Renal pelvis (tissue), 12 donors: ENCODE measurements at places on chromosomes 7 and 10.

DNA sequence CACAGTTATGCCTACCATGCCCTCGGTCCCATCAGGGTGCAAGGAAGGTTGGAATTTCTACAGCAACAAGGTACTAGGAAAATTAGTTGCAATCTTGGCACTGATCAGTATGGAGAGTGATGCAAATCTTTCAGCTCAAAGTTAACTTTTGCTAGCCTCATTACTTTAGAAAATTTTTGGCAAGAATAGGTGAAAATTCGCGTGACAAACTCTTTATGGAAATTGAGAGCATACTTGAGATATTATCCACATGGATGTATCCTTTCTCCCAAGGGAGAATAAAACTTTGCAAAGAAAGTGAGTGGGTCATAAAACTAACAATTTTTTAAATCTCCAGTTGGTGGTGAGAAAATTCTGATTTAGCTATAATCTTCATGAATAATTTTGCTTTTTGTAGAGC is 71.1 kb upstream of the SLC39A12 start:
- no peak for DNase-seq

DNA sequence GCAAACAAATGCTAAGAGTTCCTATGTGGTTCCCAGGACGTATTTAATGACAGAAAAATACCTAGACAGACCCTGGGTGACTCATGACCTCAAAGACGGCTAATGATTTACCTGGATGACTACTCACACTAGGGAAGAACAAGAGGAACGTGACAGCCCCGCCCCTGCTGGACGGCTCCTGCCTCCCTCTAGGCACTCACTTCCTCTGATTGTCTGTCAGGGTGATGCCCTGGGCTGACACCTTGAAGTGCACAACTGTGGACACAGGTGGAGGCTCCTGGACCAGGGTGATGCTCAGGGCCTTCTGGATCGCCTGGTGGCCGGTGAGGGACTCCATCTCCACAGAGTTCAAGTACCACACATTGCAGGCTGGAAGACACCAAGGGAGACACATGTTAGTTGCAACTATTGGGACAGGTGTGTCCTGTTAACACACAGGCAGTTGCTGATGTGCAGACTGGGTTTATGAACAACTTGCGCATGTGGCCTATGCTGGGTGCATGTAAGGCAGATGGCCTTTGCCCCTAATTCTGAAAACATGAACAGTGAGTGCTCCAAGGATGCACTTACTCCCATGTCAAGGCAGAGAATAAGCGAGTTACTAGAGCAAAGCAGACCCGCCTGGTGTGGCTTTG is 298.3 kb downstream of the TNS3 start:
- DNase-seq, result peak; percentile 34

DNA sequence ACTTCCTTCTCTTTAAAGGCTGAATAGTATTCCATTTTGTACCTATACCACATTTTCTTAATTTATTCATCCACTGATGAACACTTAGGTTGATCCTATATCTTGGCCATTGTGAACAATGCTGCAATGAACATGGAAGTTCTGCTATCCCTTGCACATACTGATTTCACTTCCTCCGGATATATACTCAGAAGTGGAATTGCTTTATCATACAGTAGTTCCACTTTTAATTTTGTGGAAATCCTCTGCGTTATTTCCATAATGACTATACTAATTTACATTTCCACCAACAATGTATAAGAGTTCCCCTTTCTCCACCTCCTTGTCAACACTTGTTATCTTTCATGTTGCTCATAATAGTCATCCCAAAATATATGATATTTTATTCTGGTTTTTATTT is 312.6 kb downstream of the PLXDC2 start:
- no peak for DNase-seq

DNA sequence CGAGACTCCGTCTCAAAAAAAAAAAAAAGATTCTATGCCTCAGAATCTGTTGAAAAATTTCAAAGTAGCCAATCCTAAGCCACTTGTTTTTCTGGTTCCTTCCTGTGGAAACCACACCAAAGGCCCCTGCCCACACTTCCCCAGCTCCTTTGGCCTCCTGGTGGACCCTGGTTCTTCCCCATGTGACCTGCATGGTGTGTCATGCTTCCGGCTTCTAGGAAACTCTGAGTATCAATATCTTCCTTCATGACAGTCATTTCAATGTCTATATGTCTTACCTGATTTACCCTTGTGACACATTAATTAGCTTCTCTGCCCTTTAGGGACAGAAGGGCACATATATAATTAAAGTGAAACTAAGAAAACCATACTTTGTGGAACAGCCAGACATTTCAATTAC is 80.4 kb upstream of the GRB10 start:
- no peak for DNase-seq

GRCh38 chr7:94912085-94912484 is 4.7 kb downstream of the PPP1R9A start:
- DNase-seq, result no peak

GRCh38 chr10:131252567-131253276 is 58.8 kb downstream of the TCERG1L start:
- no peak for DNase-seq

- no peak for DNase-seq
Measured at GRCh38 chr10:60130130-60130579, 223.8 kb upstream of the CCDC6 start.

DNA sequence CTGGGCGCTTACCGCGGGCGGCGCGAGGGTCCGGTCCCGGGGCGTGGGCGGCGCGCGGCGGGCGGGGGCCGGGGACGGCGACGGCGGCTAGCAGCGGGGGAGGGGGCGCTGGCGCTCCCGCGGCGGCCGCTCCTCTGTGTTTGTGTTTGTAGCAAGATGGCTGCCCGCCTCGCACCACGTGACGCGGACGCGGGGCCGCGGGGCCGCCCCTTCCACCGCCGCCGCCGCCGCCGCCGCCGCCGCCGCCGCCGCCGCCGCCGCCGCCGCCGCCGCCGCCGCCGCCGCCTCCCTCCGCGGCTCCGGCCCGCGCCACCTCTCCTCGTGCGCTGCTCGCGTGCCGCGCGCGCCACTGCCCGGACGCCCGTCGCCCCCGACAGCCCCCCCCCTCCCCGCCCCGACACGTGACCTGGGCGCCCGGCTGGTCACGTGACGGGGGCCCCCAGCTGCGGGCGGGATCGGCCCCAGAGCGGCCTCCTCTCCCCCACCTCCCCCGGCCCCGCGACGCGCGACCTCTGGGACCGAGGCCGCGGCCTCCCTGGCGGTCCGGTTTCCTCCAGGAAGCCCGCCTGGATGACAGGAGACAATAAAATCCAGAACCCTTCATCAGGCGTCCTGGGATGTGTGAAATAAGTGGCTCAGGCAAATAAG is at the start of gene GIGYF1:
Gene GIGYF1 (minus strand): TSS at position 153 of the 648 bp plus-strand sequence. CDS start 6,012 bp downstream, outside the sequence.
- DNase-seq, result no peak

GRCh38 chr7:7446616-7447015 is 89.1 kb downstream of the COL28A1 start:
- no peak for DNase-seq

DNA sequence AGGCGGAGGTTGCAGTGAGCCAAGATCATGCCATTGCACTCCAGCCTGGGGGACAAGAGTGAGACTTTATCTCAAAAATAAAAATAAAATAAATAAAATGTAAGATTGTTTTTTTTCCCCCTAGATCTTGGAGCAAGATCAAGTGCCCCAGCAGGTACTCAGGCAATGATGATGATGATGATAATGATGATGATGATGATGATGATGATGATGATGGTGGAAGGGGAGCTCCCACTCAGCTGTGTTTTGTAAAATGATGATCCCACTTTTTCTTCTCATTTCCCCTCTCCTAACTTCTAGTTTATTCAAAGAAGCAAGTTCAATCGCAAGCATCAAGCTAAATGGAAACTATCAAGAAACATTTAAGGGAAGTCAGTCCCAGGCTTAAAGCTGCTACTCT is 50.3 kb downstream of the PIK3CG start:
- DNase-seq, result no peak

GRCh38 chr7:135300913-135301765 is 67.5 kb downstream of the STRA8 start:
- no peak for DNase-seq

DNA sequence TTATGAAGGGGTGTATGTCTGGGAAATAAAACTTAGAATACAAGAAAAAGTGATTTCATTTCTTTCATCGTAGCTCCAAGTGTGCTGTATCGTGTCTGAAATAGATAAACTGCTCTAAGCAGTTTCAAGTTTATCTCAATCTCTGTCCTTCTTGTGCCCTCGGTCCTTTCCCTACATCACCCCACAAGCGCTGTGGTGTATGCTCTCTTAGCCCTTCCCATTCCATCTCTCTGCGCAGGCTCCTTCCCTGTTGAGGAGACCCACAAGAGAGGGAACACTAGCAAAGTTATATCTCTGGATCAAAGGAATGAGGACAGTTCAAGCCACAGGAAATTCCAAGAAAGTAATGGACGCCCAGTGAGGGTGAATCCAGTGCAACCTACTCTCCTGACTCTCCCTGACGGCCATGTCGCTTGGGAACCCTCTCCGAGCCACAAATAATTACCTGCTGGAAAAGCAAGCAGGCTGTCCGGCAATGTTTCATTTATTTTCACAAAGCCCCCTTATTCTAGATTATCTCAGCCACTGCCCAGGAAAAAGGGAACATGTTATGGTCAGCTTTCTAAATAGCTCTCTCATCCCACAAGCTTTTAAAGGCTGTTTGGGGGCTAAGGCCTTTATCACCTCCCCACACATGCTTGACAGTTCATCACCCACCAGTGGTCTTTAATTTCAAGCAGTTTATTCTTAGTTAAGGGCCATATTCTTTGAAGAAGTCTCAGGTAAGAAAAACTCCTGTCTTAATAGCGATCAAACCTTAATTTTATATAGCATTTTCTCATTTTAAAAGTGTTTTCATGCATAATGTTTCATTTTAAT is 34.8 kb downstream of the LRRC4 start:
- DNase-seq, result no peak

- DNase-seq, result no peak
Measured at GRCh38 chr7:12805957-12806356, 118.5 kb downstream of the ARL4A start.

DNA sequence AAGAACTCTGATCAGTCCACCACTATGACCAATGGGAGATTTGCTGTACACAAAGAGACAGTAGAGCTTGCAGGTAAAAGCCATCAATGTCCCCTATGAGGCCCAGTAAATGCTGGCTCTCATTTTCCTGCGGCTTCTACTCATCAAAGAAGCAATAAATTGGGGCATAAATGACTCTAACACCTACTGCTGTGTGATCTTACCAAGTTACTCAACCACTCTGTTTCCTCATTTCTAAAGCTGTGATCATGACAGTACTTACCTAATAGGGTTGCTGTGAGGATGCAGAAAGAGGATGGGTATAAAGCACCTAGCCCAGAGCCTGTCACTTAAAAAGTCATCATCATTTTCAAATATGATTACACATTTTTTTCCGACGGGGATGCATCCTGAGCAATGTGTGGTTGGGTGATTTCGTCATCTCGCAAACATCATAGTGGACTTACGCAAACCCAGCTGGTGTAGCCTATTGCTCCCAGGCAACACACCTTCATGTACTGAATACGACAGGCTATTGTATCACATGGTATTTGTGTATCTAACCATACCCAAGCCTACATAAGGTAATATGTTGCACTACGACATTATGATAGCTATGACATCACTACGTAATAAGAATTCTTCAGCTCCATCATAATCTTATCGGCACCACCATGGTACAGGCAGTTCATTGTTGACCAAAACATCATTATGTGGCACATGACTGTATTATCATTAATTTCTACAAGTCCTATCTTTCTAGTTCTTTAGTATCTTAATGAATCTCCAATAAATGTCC is 7.1 kb upstream of the MGMT start:
- DNase-seq, result no peak

DNA sequence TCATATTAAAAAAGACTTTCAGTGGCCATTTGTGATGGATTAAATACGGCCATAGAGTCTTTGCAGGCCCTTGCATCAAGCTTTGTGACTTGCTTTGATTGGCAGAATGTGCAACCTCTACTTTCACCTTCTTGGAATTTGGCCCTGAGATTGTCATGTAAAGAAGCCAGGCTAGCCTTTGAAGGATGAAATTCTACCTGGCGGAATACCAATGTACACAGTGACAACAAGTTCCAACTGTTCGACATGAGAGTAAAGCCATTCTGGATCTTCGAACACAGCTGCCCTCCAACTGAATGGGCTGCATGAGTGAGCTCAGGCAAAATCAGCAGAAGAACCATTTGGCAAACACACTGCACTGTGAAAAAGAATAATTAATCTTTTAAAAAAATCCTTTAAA is 321.3 kb downstream of the PHF14 start:
- no peak for DNase-seq

GRCh38 chr7:80611779-80612178 is 26.7 kb upstream of the CD36 start:
- no peak for DNase-seq

GRCh38 chr7:94325122-94325475 is 69.6 kb upstream of the COL1A2 start:
- no peak for DNase-seq

GRCh38 chr7:134910214-134910890 is 76.0 kb upstream of the AGBL3 start:
- no peak for DNase-seq

DNA sequence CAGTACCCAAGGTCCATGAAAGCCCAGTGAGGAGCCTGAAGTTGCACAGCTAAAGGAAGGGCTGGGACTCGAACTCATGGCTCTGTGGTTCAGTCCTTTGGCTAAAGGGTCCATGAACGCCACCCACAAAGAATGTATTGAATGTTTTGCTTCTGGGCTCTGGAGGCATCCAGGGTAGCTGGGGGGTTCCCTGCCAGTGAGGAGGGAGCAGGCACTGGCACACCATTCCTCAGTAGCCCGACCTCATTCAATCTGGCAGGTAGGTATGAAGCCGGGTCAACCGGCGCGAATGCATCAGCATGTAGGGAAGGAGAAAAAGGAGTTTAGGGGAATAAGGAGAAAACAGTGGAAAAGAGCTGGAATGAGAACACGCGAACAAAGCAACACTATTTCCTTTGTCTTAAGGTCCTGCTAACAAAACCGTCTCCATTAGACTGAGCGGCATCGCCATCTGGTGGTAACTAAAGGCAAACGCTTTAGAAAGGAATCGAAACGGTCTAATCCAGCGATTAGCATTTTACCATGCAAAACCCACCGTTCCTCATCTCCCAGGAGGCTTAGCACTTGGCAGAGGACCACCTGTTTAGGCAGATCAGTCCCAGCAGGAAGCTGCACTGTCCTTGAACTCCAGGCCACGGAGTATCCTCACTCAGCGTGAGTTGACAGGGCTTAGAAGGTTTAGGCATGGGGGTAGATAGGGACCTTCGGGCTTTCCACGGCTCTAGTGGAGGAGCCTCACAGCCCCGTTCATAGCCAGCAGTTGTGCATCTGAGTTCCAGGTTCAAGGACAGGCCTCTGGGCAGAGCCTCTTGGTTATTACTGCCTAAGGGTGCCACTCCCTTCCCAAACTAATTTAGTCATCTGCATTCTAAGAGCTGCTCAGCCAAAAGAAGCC is 122.8 kb downstream of the UBE2H start:
- DNase-seq, result peak; percentile 82
